Stimulated activated CD8-positive, alpha-beta memory T cell treated with anti-CD3 and anti-CD28 coated beads, Interleukin-4, amount 100 ng/mL, for 1 hour (primary cell): ENCODE measurements at places on chromosomes 3 and 15.

DNA sequence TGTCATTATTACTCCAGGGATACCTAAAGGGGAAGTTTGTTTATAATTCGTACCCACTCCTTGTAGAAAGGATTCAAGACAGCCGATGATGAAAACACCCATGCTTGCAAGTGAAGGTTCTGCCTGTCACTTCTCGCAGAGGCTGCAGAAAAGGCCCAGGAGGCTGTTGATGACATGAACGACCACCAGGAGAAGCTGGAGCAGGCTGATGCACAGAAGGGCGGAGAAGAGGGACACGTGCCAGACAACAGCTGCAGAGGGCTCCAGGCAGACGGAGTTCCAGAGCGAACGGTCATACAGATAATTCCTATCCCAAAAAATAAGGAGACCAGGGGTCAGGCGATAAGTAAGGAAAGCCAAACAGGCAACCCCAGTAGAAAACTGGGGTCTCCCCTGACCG lies 5.7 kb upstream of the DYNLT2B start:
- DNase-seq = no peak

GRCh38 chr3:114827495-114827894 lies 319.6 kb downstream of the ZBTB20 start:
- DNase-seq = no peak

- DNase-seq = no peak
Measured at GRCh38 chr3:71310359-71310979, 273.1 kb downstream of the FOXP1 start.

GRCh38 chr3:47712398-47712797 lies 69.3 kb downstream of the SMARCC1 start:
- DNase-seq = no peak

DNA sequence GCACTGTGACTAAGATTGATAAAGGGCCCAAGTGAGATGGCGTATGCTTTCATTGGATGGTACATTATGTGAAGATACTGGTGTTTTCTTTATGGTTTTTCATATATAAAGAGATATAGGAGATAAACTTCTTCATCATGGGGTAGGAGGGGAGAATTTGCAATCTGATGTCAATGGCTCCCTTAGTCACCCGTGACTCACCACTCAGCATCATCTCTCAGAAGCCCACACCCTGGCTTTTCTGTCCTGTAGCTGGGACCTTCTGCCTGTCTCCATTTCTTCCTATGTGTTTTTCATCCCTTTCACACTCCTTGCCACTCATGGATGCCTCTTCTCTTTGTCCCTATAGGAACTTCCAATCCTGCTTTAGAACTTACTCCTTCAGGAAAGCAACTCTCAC lies 114.3 kb upstream of the SEMA6D start:
- no peak for DNase-seq

- DNase-seq = no peak
Measured at GRCh38 chr3:127041264-127041820, 58.4 kb downstream of the PLXNA1 start.

GRCh38 chr15:51848811-51849210 lies 19.4 kb downstream of the TMOD3 start:
- DNase-seq = no peak

GRCh38 chr3:37862903-37863815 lies 1.5 kb downstream of the CTDSPL start:
- no peak for DNase-seq

DNA sequence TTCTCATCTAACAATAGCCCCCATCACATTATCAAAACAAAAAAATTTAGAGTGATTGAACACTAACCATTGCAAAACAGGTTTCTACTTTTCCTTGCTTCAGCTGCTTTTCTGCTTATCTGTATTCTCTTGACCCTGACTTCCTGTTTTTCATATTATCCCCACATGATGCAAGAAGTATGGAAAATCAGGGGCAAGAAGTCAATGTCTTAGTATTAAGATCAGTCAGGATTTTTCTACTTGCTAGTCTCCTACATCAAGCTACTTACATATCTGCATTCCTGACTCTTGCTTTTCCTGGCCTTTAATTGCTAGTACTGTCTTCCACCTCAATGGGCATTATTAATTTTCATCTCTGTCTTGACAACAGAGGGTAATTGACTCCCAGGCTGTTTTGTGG lies 300.2 kb downstream of the OTOL1 start:
- DNase-seq = no peak

- DNase-seq = no peak
Measured at GRCh38 chr3:143266927-143267326, 147.4 kb downstream of the CHST2 start.

GRCh38 chr15:69706353-69707097 lies 253.9 kb downstream of the RPLP1 start:
- no peak for DNase-seq

DNA sequence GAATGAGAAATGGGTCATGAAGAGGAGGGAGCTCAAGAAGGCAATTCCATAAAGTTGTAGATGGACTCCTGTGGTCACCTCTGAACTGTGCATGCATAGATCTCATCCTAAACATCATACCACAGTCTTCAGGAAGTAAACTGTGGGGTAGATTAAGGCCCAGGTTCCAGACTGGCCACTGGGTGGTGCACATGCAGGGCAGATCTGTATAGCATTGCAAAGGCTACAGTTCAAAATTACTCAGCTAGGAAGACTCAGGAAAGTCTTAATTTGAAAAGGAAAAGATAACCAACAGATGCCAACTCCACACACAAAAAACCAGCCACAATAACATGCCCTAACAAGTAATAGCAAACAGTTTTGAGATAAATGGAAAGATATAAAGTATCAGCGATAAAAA lies 20.3 kb downstream of the KY start:
- DNase-seq = no peak

GRCh38 chr15:75420698-75421097 lies 30.8 kb downstream of the SIN3A start:
- DNase-seq = no peak

DNA sequence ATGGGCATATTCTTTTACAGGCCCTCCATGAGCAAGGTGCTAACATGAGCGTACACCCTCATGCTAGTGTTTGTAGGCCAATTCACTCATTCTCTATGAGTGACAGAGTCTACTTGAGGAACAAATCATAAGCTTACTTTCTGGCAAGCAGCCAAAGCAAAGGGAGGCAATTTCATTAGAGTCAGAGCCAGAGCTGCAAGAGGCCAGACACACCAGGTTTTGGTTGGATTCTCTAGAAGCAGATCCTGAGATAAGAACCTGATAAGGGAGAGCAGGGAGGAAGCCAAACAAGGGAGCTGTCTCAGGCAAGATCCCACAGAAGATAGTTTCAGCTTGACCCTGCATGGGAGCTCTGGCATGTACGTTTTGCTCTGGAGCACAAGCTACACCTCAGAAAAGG lies 214.1 kb upstream of the CTNNB1 start:
- DNase-seq = no peak

DNA sequence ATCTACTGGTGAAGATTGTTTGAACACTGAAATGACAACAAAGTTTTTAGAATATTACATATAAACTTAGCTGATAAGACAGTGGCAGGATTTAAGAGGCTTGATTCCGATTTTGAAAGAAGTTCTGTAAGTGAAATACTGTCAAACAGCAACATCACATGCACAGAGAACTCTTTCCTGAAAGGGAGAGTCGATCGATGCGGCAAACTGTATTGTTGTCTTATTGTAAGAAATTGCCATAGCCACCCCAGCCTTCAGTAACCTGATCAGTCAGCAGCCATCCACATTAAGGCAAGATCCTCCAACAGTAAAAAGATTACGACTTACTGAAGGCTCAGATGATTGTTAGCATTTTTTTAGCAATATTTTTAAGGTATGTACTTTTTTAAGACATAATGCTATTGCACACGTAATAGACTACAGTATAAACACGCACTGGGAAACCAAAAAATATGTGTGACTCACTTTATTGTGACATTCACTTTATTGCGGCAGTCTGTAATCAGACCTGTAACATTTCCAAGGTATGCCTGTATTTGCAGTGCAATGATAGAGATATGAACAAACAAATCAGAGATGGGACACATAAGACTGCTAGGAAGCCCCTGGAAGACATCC lies 225.6 kb upstream of the UBE2E1 start:
- no peak for DNase-seq

DNA sequence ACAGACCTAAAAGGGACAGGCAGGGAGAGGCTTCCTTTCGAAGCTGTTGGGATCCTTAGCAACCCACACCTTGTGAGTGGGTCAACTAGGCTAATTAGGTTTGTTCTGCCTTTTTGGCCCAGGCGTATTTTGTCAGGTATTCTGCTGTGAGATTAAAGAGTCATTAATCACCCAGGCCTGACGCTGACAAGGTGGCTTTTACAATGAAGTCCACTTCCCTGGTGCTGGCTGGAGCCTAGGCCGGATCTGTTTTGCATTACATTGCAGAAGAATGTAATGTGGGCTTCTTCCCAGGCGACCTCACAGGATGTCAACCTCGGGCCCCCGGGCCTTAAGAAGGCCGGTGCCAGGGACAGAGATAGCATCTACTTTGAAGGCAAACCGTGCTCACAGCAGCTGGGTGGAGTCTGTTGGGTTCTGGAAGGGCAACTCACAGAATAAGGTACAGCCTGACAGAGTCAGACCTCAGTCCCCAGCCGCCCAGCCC lies 76.9 kb downstream of the HES1 start:
- no peak for DNase-seq

DNA sequence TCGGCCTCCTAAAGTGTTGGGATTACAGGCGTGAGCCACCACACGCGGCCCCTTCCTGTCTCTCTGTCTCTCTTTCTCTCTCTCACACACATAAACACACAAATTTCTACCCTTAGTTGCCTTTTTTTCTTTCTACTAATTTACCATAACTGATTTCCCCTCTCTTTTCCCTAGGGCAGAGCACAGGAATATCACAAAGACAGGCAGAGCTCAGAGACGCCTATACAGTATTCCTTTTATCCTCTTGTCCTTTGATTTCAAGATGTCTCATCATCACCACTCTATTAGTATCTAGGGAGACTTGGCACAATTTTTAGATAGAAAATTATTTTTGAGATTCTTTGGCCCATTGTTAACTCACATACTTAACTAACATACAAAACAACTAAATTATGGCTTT lies 25.8 kb upstream of the ST3GAL6 start:
- no peak for DNase-seq

DNA sequence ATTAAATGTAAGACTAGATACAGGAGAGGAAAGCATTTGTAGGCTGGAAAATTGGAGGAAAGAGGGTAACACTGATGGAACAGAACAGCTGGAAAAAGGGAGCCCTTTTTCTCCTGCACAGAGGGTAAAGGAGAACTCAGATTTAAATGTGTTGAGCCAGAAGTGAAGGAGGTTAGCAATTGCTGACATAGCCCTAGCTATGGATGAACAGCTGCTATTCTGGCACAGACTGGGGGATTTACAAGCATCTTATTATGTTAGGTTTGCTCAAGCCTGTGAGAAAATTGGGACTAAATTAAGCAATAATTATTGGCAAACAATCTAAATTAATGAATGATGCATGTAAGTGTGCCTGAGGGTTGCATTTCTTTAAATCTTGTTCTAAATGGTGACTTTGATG lies 40.6 kb upstream of the PRR20G start:
- no peak for DNase-seq
